H9 (cell line): ENCODE measurements at places on chromosomes 3 and 15.

DNA sequence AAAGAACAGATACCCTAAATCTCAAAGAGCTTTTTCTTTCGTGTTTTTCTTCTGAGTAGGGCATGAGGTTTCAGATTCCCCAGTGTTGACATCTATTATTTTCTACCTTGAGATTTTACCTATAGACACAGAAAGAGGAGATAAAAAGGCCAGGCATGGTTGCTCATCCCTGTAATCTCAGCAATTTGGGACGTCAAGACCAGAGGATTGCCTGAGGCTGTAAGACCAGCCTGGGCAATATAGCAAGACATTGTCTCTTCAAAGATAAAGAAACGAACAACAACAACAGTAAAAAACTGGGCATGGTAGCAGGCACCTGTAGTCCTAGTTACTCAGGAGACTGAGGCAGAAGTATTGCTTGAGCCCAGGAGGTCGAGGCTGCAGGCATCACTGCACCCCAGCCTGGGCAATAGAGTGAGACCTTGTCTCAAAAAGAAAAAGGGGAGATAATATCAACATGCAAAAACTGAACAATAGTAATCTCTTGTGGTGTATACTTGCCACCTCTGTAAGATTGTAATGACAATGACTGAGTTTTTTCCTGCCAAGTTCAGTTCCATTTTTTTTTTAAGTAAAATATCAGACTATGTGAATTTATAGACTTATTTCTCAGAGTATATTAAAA, 71.3 kb downstream of the MBNL1 start:
- DNase-seq: no peak

- no peak for DNase-seq
Observed at GRCh38 chr3:127800508-127800907, 21.8 kb downstream of the MGLL start.

GRCh38 chr15:63800241-63800640, 33.5 kb downstream of the HERC1 start:
- no peak for DNase-seq

DNA sequence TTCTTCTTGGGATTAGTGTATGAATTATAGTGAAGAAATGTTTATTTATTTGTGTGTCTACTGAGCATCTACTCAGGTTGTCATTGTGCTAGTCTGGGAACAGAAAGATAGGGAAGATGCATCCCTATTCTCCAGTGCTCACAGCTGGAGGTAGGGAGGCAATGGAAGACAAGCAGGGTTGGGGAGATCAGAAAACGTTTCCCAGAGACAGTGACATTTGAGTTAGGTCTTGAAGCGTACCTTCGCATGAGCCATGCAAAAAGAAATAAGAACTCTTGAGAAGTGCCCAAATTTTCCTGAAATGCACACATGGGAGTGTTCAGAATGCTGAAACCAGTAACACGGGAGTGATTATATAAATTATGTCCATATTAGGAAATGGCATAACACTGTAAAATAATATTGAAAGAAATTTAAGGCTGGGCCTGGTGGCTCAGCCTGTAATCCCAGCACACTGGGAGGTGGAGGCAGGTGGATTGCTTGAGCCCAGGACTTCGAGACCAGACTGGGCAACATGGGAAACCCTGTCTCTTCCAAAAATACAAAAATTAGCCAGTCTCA, 5.3 kb upstream of the CEMIP start:
- no peak for DNase-seq

GRCh38 chr3:132268956-132269355, 48.3 kb upstream of the ACP3 start:
- peak; percentile 69 for DNase-seq

GRCh38 chr15:57572468-57572867, 19.2 kb upstream of the MYZAP start:
- DNase-seq: no peak

DNA sequence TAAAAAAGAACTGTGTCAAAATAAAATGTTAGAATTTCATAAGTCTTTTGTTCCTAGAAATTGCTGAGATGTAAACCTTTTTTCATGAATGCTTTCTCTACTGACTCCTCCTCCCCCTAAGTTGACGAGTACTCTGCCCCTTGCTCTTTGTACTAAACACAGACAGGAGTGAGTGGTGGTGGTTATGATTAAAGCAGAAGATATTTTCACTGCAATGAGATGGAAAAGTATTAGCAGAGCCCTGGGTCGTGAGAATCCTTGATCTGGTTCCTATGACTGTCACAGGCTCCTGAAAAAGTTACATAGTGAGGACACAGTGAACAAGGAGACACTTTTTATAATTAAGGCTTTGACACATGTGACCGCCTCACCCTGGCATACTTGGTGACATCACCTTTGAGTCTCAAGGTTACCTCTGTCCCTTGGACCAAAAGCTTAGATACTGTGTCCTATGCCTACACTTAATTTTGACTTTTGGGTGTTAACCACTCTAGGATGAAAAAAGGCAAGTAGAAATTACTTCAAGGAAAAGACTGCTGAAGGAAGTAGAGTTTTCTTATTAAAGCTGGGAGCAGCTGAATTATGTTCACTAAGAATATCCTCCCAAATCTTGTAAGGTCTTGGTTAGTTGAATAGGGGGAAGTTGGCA, 130.4 kb upstream of the LYSMD4 start:
- DNase-seq: no peak

- DNase-seq: peak; percentile 77
Observed at GRCh38 chr3:197540961-197541377, 14.8 kb downstream of the BDH1 start.

DNA sequence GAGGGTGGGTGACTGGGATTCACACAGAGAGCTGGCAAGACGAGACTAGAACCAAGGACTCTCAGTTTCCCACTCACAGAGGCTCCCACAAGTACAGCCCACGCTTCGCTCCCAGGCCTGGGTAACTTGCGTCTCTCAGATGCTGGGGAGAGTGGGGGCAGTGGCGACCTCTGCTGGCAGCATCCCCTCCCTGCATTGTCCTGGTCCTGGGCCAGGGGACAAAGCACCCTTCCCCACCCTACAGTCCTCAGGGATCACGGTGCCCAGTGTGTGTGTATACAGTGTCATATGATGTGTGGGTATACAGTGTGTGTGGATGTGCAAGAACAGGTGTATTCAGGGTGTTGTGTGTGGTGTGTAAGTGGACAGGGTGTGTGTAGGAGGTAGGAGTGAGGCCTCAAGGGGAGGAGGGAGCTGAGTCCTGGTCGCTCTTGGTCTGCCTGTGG, 12.8 kb downstream of the VILL start:
- DNase-seq: peak; percentile 83

DNA sequence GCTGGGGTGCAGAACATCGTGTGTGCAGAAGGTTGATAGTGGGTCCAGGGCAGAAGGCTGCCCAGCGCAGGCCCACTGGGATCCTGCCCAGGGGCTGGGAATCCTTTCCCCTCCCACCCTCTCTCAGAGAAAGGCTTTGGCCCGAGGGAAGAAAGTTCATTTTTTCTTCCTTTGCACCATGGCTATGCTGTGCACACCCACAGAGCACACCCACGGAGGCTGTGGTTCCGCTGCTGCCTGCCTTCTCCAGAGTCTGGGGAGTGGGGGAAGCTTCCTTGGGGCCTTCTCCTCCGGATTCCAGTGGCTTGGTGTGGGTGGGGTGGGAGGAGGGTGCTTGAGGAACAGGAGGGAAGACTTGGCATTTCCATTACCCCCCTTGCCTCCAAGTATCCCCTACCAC, 7.0 kb upstream of the PRKCD start:
- DNase-seq: no peak

- DNase-seq: no peak
Observed at GRCh38 chr15:66875588-66876420, 173.8 kb downstream of the SMAD6 start.

- DNase-seq: no peak
Observed at GRCh38 chr3:28745436-28745835, 396.8 kb upstream of the AZI2 start.

DNA sequence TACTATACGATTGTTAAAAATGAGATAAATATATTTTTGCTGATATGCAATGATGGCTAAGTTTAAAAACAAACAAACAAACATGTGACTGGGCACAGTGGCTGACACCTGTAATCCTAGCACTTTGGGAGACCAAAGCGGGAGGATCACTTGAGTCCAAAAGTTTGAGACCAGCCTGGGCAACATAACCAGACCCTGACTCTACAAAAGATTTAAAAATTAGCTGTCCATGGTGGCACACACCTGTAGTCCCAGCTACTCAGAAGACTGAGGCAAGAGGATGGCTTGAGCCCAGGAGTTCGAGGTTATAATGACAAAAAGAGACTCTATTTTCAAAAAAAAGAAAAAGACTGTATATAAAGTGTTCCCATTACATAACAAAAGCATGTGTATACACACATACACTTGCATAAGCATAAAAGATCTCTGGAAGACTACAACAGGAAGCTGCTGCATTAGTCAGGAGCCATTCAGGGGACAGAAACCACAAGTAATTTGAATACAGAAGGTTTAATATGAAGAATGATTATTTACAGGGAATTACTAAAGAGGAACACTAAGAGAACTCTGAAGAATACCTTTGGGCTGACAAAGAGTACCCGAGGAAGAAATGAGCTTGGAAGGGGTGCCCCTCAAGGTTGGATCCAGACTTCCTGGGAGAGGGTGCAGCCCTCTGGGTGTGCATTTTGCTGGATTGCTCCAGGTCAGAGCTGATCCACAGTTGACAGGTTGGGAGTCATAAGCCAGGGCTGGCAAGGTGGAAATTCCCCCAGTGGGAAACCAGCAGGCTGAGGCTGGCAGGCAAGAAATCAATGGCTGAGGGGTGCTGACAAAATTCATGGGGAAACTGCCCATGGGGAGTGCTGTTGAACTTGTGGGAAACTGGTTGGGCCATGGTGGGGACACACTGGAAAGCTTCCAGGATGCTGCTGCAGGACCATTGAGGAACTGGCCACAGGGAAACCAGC, 9.3 kb upstream of the TM4SF18 start:
- DNase-seq: no peak

- no peak for DNase-seq
Observed at GRCh38 chr15:63615935-63616334, 18.7 kb downstream of the FBXL22 start.

- DNase-seq: no peak
Observed at GRCh38 chr15:30985081-30985531, 6.3 kb downstream of the MTMR10 start.

DNA sequence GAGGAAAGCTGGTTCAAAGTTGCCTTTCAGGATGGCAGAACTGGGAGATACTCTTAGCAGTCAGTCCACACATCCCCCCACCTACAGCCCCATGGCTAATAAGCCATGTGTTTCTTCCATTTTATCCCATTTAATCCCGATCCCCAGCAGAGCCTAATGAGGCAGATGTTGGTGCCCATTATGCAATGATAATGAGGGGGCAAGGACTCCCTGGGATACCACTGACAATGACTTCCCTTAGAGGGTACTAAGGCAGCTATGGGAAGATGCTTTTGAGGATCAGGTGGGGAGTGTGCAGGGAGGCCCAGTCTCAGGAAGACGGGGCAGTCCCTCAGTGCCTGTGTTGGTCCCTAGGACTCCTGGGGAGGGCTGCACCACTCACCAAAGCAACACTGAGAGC, 43.8 kb upstream of the TBC1D21 start:
- DNase-seq: no peak

DNA sequence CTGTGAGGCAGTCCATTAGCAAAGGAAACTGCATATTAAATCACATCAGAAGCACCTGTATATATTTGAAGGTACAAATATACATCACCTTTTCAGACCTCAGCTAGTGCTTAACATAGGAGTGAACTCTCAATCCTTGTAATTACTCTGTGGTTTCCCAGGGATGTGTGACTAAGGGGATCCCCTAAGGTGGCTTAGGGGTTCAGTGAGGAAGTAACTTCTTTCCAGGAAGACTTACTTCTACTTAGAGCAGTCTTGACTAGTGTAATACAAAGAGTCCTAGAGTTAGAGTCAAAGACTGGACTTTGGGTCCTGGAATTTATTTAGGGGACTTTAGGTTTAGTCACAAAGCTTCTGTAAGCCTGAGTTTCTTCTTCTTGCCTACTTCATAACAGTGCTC, 8.7 kb upstream of the SUMF1 start:
- no peak for DNase-seq

DNA sequence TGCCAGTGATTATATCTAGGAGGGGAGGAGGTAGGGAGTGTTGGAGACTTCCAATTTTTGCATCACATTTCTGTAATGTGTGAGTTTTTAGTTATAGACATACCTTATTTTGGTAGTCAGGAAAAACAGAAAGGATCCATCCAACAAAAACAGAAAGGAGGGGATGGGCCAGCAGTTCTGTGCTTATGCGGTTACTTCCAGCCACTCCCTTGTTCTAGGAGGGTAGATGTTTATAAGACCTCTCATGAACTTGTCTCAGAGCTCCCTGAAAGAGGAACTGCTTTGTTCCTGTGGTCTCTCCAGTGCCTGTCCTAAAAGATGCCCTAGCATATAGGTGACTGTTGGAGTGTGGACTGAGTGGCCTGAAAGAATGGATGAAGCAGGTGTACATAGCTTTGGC, 323.3 kb downstream of the CACNA2D3 start:
- DNase-seq: no peak

GRCh38 chr3:77513542-77513941, 473.6 kb downstream of the ROBO2 start:
- no peak for DNase-seq

DNA sequence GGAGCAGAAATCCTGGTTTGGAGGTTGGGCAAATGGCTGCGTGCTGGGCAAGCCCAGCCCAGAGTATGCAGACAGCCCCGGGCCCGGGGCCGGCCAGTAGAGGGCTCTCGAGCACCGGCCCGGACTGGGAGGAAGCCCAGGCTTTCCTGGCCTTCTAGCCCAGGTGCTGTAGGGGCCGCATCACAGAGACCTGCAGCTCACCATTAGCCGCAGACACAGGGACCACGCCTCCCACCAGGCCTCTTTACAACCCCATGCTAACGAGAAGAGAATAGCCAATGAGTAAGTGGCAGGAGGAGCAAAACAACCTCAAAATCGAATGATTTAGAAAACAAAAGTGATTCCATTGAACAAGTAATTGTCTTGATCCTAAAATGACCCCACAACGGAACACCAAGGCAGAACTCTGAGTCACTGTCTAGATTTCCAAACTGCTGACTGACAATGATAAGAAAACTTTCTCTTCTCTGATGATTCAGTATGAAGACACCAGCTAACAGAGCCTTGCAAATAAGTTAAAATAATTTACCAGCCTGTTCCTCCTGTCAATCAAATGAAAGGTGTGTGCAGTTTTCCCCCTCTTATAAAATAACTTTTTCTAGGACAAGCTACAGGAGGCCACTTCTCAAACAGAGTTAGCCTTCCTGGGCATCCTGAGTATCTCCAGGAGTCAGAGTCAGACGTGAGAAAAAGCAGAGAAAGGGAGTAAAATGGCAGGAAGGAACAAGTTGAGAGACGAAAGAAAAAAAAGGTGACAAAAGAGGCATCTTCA, 102.2 kb downstream of the DGKG start:
- peak; percentile 97 for DNase-seq

- DNase-seq: no peak
Observed at GRCh38 chr3:111608383-111608782, 13.2 kb upstream of the ZBED2 start.

- no peak for DNase-seq
Observed at GRCh38 chr3:40228792-40229350, 80.6 kb upstream of the EIF1B start.

GRCh38 chr15:71559098-71559497, 251.3 kb upstream of the NR2E3 start:
- no peak for DNase-seq

- DNase-seq: no peak
Observed at GRCh38 chr3:33377931-33378330, 62.3 kb downstream of the UBP1 start.
